ENCODE measurements at places on chromosomes 3 and 15. TPM values are rescaled to one million over a fixed set of nuclear protein-coding genes. Genes with fewer than 3 reads are reported as not detected.

- ATAC-seq, result no peak
Observed at GRCh38 chr3:133211856-133212255, 173.7 kb downstream of the TMEM108 start.

HTR3E gene
- not detected for total RNA-seq

SSUH2 gene
- total RNA-seq, result 1.3 TPM

DNA sequence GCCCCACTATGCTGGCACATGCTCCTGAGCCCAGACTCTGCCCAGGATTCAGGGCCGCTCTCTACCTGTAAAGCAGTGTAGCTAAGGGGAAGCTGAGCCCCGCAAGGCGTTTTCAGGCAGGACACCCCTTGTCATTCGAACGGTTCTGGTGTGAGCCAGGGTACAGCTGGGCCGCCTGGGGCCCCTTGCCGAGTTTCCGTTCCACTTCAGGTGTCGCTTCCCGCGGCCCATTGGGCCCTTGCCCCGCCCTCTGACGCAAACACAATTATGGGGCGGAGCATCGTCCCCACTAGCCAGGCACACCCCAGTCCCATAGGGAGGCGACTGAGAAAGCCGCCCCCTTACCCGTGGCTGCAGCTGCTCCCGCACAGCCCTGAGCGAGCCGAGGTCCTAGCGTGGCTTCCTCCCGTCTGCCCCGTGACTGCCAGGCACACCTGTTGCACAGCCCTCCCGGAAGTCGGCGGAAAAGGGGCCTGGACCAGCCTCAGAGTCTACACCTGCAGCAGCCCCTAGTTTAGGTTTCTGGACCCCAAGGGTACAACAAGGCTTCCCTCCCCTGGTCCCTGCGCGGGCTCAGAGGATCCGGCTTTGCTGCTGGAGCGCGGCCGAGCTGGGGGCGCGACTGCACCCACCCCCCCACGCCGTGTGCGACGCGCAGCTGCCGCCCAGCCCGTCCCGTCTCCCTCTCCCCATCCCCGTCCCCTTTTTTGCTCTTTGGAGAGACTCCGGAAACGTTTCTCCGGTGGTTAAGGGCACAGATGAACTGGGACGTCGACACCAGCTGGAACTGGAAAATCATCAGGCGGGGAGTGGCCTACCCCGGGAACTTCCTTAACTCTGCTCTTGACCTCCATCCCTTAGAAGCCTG, at the start of gene PLSCR2:
PLSCR2 (minus strand) TSS at position 412 of the 868 bp plus-strand sequence. CDS start 9,657 bp downstream, outside the sequence.
- peak; percentile 97 for ATAC-seq

- no peak for ATAC-seq
Observed at GRCh38 chr3:156763931-156764720, 62.0 kb upstream of the LEKR1 start.

BCL2A1 gene
- 77.0 TPM for total RNA-seq

- ATAC-seq, result no peak
Observed at GRCh38 chr3:72449551-72449950, 398.7 kb downstream of the SHQ1 start.

DNA sequence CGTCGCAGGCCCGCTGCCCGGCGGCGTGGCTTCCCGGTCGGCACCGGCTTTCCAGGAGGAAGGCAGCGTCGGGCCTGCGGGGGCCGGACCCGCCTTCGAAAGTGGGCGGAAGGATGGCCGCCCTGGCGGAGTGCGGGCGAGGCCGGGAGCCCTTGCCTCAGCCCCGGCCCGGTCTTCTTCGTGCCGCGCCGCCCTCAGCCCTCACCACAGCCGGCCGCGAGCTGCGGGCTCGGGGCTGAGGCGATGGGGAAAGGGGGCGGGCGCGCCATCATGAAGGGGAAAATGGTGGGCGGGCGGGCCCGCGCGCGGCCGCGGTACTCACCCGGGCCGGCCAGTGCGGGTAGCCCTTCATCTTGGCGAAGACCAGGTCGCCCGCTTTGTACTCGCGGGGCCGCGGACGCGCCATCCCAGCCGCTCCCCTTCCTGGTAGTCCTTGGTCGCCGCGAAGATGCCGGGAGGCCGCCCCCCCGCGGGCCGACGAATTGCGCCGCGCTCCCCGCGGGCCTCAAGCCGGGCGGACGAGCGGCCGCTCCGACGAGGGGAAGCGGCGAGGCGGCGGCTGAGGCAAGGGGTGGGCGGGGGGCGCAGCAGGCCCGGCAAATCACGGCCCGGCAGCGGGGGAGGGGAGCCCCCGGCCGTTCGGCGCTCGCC, 489 bp downstream of the HDGFL3 start:
- ATAC-seq, result peak; percentile 44

DNA sequence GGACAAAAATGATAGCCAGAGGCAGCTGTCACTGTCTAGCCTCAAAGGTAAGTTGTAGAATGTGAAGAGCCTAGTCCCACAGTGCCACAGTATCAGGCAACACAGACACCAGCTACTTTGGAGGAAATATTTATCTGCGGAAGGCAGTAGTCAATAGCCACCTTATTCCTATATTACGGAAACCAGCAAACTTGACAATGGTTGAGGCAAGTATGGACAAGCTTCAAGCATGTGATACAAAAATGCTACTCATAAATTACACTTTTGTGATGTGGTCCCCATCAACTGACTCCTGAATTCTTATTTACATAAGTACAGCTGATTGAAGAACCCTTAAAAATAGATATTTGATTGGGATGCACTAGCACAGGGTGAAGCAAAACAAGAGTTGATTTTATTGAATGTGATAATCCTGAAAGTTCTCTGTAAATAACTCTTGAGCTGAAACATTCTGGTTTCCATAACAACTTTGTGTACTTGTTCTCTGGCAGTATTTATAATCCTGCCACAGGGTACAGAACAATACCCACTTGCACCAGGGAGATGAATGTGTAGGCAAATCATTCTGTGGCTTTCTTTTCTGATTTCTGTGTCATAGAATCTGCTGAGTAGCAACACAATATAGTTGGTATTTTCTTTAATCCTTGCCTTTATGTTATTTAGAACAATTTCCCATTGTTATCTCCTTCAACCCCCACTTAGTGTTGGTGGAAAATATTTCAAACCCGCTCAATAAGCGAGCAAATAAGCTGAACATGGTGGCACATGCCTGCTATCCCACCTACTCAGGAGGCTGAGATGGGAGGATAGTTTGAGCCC, at the start of gene ANKUB1:
ANKUB1 (minus strand) TSS at position 103 of the 819 bp plus-strand sequence. CDS start 188 bp downstream, outside the sequence.
- no peak for ATAC-seq

DNA sequence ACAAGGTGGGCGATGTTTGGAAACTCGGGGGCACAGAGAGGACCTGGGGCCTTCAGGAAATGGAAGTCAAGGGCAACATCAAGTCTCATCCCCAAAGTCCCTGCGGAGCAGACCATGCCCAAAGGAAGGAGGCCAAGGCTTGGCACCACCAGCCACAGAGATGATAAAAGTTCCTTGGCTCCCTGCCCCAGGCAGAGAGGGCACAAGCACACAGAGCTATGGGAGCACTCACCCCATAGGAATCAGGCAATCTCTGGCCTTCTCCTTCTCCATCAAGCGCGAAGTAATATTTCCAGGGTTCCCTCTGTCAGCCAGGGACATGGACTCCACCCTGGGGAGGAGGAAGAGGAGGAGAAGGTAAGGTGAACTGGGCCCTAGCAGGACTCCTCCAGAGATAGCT, 7.9 kb downstream of the ACAA1 start:
- ATAC-seq, result no peak

DUOXA2 gene
- not detected for total RNA-seq

DNA sequence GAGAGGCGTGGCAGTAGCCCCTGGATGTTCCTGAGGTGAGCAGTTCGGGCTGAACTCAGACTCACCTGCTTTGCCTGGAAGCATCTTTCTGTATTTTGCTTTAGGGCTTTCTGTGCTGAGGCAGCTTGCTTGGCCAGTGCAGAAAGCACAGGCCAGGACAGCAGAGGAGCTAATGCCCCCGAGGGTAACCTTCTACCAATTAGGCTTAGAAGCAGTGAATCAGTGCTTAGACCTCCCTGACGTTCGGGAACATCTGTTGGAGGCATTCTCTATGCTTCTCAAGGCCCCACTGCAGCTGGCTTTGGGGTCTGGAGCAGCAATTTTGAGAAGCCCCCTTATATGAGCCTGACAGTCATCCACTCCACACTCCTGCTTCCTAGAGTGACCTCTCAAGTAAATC, 350.7 kb upstream of the PROK2 start:
- ATAC-seq, result no peak

DNA sequence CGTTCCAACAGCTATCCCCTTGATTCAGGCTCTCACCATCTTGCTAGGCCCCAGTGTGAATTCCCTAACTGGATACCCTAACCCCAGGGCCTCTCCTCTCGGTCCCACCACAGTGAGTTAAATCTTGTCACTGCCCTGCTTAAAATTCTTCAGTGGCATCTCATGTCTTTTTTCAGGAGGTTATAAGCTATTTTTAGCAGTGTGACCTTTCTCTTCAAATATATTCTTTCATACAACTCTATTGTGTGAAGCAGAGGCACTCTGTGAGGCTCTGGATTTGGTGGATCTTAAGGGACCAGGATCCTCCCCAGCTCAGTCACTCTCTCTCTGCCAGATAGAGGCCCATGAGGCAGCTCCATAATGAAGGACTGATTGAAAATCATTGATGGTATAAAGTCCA, 760.4 kb downstream of the NTRK3 start:
- no peak for ATAC-seq

RYR3 gene
- not detected for total RNA-seq

- ATAC-seq, result no peak
Observed at GRCh38 chr3:179672918-179673317, 20.1 kb downstream of the USP13 start.

- no peak for ATAC-seq
Observed at GRCh38 chr3:175836617-175837016, 977.5 kb downstream of the NAALADL2 start.

DNA sequence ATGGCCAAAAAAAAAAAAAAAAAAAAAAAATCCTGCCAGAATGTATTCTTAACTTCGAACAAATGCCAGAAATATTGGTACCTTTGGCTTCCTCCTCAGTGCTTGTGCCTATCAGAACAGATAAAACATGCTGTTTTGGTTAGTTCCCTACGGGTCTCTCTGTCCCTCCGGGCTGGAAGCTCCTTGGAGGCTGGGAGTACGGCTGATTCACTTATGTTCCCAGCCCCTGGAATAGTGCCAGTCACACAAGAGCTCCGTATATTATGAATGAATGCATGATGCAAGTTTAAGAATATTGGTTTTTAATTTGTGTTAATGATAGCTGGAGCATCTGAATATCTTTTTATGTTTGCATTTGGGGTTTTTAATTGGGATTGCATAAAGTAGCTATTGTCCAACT, 44.0 kb downstream of the NR2F2 start:
- ATAC-seq, result no peak

DNA sequence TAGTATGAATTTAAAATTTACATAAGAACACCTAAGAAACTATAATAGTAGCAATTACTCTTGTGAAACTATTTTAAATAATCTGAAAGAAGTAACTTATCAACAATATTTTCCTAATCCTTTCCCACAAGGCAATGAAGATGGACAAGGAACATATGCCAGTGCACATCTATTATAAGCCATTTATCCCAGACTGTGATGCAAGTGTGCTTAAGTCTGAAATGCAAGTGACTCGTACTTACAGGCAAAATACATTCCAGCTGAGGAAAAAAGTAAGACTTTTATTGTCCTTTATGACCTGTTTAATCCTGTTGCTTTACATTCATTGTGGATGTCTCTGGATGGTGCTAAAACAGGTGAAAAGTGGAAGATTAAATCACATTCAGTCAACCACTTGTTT, 709.4 kb downstream of the ZNF385D start:
- ATAC-seq, result no peak

GOLGA6L9 gene
- 1.7 TPM for total RNA-seq

DNA sequence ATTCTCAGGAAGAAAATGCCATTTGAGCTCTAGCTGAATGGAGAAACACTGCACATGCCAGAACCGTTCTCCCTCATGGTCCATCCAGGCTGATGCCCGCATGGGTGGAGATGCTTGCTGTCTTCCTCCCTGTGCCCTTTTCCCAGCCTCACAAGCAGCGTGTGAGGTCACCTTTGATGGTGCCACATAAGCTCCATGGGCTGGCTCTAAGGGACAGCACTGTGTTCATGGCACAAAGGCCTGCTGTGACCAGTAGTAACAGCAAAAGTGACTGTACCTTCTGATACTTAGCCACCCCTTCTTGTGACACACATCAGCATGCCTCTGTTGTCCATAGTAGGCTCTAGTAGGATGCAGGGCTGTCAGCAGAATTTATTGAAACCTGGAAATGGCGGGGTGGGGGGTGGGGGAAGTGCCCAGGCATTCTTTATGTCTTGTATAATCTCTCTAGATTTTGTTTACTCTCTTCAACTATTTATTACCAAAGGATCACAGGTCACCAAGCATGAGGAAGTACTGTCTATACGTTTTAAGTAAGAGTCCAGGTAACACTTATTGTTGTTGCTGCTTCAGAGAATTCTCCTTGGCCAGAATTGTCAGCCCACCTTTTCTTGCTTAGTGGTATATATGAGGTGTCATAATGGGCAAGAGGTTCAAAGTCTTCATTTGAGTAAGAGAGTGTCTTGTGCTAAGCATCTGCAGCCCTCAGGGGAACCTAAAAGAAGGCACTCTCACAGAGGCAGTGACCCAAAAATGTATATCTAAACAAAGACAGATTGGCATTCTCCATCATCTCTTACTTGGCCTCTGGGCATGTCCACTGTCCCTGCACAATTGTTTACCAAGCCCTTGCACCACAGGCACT, 56.5 kb downstream of the RAB7A start:
- ATAC-seq, result peak; percentile 57

CELF6 gene
- 1.0 TPM for total RNA-seq

- no peak for ATAC-seq
Observed at GRCh38 chr3:116423374-116423773, 21.9 kb downstream of the LSAMP start.

- ATAC-seq, result no peak
Observed at GRCh38 chr3:14413381-14414071, 11.1 kb downstream of the SLC6A6 start.

DNA sequence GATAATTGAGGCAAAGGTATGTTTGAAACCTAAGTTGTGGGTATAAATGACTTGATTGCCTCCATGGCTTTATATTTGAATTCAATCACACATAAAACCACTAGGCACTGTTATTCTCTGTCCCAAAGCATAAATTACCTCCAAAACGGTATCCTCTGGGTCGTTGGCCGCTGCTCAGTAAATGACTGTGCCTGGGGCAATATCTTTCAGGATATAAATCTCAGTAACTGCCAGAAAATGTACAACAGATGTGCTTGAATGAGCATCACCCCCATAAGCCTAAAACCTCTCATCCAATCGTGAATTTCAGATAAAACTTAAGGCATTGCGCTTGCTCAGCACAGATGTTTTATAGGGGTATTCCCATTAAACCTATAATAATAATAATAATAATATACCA, 19.0 kb upstream of the C3orf49 start:
- ATAC-seq, result no peak

CNTN6 gene
- total RNA-seq, result not detected

GRCh38 chr15:38049891-38050290, 115.5 kb downstream of the TMCO5A start:
- ATAC-seq, result no peak

- peak; percentile 6 for ATAC-seq
Observed at GRCh38 chr15:76208084-76208785, 103.0 kb downstream of the ETFA start.
